ENCODE measurements at places on chromosomes 7 and 10. TPM values are rescaled to one million over a fixed set of nuclear protein-coding genes. Genes with fewer than 3 reads are reported as not detected.
A peak's percentile ranks its signal among the peaks of the same experiment; 100 is the strongest.

- H3K27me3 ChIP-seq, result no peaks in the 10 kb centered on the region
- no peak overlapping the region for H3K4me3 ChIP-seq
- H3K36me3 ChIP-seq, result no peaks in the 10 kb centered on the region
- H3K4me1 ChIP-seq, result peaks cover 17% of the 10 kb centered on the region
- peak overlapping the region; percentile 30 for H3K27ac ChIP-seq
Observed at GRCh38 chr10:88974012-88974411, 16.6 kb upstream of the FAS start.

DNA sequence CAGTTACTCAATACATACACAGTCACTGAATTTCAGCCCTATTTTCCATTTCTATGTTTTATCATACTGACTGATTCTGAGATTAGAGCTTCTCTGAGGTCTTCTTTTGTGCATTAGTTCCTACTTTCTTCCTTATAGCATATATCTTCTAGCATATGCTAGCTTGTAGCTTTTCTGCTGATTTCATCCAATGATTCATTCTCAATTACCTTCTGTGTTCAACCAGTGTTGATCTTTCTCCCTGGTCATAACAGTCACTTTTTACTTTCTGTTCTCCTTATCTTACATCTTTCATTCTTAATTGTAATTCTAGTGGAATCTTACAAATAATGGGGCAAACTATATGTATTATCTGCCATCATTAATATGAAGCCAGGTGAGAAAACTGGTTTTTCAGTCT, 159.5 kb upstream of the HGF start:
- no peak for DNase-seq
- peaks cover 7% of the 10 kb centered on the region for H3K27me3 ChIP-seq
- H3K36me3 ChIP-seq, result no peaks in the 10 kb centered on the region
- H3K27ac ChIP-seq, result no peak overlapping the region

DNA sequence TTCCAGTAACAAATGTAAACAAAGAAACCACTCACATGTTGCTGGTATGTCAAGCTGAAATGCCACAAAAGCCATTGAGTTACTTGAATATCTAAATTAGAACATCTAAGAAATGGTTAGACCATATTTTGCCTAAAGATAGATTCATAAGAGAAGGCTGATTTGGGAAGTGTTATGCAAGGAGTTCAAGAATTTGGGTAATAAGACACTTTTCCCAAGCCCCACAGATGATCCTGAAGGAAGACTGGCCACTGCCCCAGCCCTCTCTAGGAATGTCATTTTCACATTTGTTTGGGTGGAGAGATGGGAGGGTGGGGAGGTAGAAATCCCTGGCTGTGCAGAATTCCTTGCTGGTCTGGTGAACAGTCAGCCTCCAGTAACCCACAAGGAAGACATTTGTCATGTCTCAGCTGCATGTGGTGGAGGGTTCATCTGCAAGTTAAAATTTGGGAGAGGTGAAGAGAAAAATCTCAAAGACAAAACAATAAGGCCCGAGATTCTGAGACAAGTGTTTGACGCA, 427.2 kb upstream of the KLF6 start:
- no peaks in the 10 kb centered on the region for H3K4me1 ChIP-seq
- H3K4me3 ChIP-seq, result no peak overlapping the region
- DNase-seq, result no peak
- no peak overlapping the region for H3K27ac ChIP-seq

Gene COBL
- polyA plus RNA-seq, result not detected

- peak overlapping the region; percentile 51 for H3K27ac ChIP-seq
- H3K4me3 ChIP-seq, result peak overlapping the region; percentile 77
- H3K27me3 ChIP-seq, result no peaks in the 10 kb centered on the region
- no peaks in the 10 kb centered on the region for H3K36me3 ChIP-seq
- peak; percentile 50 for DNase-seq
Observed at GRCh38 chr7:129553899-129554461, 51.6 kb downstream of the SMKR1 start.

Gene BMI1
- 23.4 TPM for polyA plus RNA-seq

DNA sequence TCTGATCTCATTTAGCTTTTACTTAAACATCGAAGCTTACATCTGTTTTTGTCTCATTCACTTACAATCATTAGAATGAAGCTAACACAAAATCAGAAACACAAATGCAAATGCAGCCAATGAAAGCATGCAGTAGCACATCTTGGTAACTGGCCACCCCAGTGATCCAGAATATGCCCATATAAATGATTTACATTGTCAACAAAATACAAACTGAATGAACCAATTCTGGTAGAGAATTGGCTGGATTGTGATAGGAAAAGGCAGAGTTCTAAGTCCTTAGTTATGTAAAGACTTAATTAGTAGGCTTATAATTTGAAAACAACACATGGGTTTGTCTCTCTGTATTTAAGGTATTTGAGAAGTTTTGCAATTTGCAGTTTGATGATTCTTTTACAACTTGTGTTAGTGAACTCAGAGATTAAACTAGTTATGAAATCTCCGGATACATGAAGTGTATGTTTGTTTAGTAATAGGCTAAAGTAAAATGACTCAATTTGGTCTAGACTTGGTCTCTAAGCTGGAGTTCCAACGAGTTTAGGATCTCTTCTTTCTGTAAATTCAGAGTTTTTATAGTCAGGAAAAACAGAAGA, 21.2 kb downstream of the TECTB start:
- H3K27me3 ChIP-seq, result peaks cover 5% of the 10 kb centered on the region
- no peak overlapping the region for H3K4me3 ChIP-seq
- H3K27ac ChIP-seq, result no peak overlapping the region
- H3K4me1 ChIP-seq, result no peaks in the 10 kb centered on the region

DNA sequence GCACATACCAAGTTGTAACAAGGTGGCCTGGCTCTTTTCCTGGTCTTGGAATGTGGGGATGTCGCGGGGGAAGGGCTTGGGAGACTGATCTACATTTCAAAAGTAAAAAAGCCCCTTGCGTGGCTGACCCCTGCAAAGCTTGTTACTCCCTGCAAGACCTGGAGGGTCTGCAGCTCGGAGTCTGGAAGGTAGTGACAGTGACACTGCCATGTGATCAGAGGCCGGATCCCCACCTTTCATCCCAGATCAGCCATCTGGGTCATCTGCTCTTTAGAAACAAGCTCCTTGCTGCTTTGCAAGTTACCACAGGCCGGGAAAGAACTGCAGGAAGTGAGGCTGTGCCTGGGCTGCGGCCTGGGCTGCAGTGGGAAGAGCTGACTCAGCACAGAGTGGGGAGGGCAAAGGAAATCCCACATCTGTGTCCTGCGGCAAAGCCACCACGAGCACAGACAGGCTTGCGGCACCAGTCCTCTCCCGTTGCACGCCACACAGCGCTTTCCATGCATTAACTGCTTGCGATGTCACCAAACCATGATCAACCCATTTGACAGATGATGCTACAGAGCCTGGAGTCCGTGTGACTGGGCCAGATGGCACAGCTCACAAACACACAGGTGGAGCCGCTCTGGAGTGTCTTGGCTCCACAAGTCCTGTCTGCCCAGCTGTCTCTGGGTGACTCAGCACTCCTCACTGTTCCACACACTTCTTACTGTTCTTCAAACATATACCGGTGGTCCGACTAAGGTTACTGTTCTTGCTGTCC, 97.7 kb downstream of the SH3PXD2A start:
- peaks cover 7% of the 10 kb centered on the region for H3K27me3 ChIP-seq
- peaks cover 13% of the 10 kb centered on the region for H3K4me1 ChIP-seq
- no peak overlapping the region for H3K4me3 ChIP-seq
- H3K27ac ChIP-seq, result no peak overlapping the region
- peak; percentile 22 for DNase-seq
- no peaks in the 10 kb centered on the region for H3K36me3 ChIP-seq

Gene SPDYE8
- not detected for polyA plus RNA-seq

DNA sequence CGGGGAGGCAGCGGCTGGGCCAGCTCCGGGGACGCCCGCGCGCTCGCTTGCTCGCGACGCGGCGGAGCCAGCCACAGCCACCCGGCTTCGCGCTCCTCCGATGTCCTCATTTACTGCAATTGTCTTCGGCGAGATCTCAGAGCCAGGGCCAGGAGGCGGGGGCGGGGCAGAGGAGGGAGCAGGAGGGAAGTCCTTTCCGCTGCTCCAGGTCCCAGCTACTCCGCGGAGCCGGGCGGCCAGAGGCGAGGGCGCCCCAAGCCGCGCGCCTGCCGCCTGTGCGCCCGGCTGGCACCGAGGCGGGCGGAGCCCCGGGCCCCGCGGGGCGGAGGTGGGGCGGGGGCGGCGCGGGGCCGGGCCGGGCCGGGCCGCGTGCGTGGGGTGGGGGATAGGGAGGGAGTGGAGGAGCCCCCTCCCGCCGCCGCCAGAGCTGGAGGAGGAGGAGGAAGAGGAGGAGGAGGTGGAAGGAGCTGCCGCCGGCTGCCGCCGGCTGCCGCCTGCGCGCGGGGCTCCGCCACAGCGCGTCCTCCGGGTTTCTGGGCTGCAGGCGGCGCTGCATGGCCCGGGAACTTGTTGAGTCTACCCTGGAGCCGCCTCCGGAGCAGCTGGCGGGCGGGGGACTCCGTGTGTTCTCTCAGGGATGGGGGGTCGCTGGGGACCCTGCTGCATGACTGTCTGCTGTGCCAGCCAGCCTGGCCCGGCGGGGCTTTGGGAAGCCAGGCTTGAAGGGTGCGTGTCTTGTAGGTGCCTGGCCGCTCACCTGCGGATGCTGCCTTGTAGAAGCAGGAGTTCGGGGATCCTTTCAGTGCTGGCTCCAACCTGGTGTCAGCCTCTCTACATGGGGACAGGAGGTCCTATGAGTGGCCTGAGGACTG, at the start of gene INSYN2A:
Gene INSYN2A (minus strand): TSS at position 310 of the 872 bp plus-strand sequence. CDS start 20,196 bp downstream, outside the sequence.
- H3K4me1 ChIP-seq, result no peaks in the 10 kb centered on the region
- no peaks in the 10 kb centered on the region for H3K36me3 ChIP-seq
- DNase-seq, result no peak
- H3K27me3 ChIP-seq, result peaks cover 13% of the 10 kb centered on the region
- H3K27ac ChIP-seq, result no peak within 1 kb of the TSS

Gene ASZ1
- not detected for polyA plus RNA-seq

GRCh38 chr7:140358412-140359051, 39.8 kb downstream of the SLC37A3 start:
- H3K27me3 ChIP-seq, result peaks cover 8% of the 10 kb centered on the region
- H3K36me3 ChIP-seq, result peaks cover 11% of the 10 kb centered on the region
- H3K4me3 ChIP-seq, result peak overlapping the region; percentile 93
- H3K27ac ChIP-seq, result peak overlapping the region; percentile 89
- H3K4me1 ChIP-seq, result peaks cover 30% of the 10 kb centered on the region
- DNase-seq, result peak; percentile 44

DNA sequence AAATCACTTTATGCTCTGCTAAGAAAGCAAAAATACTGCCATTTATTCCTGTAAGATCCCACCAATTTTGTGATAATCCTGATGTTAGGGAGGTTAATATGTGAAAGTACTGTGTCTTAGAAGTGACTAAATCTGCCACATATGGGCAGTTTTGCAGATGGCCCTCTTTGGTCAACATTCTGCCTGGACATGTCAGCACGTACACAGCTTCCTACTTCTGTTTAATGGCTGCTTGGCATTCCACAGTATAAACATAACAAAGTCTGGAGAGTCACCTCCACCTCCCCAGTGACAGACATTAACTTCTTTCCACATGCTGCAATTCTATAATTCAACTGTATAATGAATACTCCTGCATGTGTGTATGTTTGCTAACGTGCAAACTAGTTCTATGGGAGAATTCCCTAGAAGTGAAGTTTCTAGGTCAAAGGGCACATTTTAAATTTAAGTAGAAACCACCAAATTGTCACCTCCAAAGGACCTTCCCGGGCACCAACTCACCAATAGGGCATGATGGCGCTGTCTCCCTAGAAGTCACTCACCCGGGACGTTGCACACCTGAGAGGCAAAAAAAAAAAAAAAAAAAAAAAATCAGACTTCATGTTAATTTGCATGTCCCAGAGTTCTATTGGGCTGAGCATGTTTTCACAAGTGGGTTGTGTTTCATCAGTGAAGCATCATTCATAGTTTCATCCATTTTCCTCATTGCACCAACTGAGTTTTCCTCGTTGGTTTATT, 38.9 kb downstream of the MKI67 start:
- H3K27ac ChIP-seq, result no peak overlapping the region
- H3K27me3 ChIP-seq, result no peaks in the 10 kb centered on the region
- H3K4me3 ChIP-seq, result no peak overlapping the region
- H3K4me1 ChIP-seq, result peaks cover 8% of the 10 kb centered on the region

Gene CPEB3
- not detected for polyA plus RNA-seq

DNA sequence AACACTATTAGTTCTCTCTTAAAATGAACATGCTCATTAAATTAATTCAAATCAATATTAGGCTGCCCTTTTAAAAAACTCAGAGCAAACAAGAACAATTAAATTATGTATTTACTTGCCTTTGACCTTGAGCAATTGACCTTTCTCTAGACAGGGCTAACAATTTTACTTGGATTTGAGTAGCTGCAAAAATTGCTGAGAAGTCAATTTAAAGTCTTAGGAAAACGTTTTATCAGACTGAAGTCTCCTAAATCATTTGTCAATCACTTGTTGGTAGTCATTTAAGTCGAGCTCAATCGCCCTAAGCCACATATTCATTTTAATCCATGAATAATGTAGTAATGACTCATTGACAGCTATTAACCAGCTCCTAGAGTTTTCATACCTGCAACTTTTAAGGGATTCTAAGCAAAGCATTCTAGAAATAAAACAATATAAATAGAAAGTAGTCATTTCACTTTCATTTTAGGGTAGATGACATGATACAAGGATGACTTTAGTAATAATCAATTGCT, 84.9 kb upstream of the SEC61G start:
- H3K27ac ChIP-seq, result no peak overlapping the region
- no peaks in the 10 kb centered on the region for H3K36me3 ChIP-seq
- no peak for DNase-seq
- no peaks in the 10 kb centered on the region for H3K4me1 ChIP-seq

- DNase-seq, result no peak
- no peaks in the 10 kb centered on the region for H3K36me3 ChIP-seq
- peaks cover 2% of the 10 kb centered on the region for H3K27me3 ChIP-seq
- H3K4me3 ChIP-seq, result no peak overlapping the region
Observed at GRCh38 chr10:99172128-99172738, 63.4 kb downstream of the HPSE2 start.

- H3K4me3 ChIP-seq, result no peak overlapping the region
- H3K27me3 ChIP-seq, result peaks cover 6% of the 10 kb centered on the region
- H3K36me3 ChIP-seq, result no peaks in the 10 kb centered on the region
- H3K4me1 ChIP-seq, result no peaks in the 10 kb centered on the region
- no peak overlapping the region for H3K27ac ChIP-seq
- no peak for DNase-seq
Observed at GRCh38 chr10:15712883-15713282, 6.8 kb downstream of the ITGA8 start.

GRCh38 chr7:41918597-41918996, 215.7 kb upstream of the INHBA start:
- no peaks in the 10 kb centered on the region for H3K27me3 ChIP-seq
- no peaks in the 10 kb centered on the region for H3K4me1 ChIP-seq
- no peak overlapping the region for H3K4me3 ChIP-seq
- H3K27ac ChIP-seq, result no peak overlapping the region

GRCh38 chr10:102782673-102783551, 39.2 kb downstream of the WBP1L start:
- DNase-seq, result no peak
- peaks cover 2% of the 10 kb centered on the region for H3K27me3 ChIP-seq
- peak overlapping the region; percentile 64 for H3K27ac ChIP-seq
- H3K4me3 ChIP-seq, result peak overlapping the region; percentile 38
- no peaks in the 10 kb centered on the region for H3K36me3 ChIP-seq
- peaks cover 86% of the 10 kb centered on the region for H3K4me1 ChIP-seq

- no peak for DNase-seq
- H3K27me3 ChIP-seq, result peaks cover 1% of the 10 kb centered on the region
Observed at GRCh38 chr10:127755753-127756152, 18.8 kb downstream of the FOXI2 start.

Data from immature natural killer cell (primary cell).